ENCODE measurements at places on chromosomes 2 and 18.

DNA sequence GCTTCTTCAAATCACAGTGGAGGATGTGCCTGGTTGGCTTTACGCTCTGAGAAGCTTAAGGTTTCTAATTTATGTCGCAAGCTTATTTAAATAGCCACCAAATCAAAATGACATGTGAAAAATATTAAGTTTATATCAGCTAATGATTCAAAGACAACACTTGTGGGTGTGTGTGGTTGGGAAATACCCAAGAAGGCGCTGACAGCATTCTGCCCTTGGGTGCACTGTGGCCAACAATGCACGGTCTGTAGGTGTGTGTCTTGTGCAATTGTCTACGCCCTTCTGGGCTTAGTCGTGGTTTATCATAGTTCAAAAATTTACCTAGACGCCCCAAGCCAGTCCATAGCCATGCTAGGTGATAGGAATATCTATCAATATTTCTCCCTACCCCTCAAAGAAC, 60.9 kb downstream of the KCTD1 start:
- no peak for DNase-seq

DNA sequence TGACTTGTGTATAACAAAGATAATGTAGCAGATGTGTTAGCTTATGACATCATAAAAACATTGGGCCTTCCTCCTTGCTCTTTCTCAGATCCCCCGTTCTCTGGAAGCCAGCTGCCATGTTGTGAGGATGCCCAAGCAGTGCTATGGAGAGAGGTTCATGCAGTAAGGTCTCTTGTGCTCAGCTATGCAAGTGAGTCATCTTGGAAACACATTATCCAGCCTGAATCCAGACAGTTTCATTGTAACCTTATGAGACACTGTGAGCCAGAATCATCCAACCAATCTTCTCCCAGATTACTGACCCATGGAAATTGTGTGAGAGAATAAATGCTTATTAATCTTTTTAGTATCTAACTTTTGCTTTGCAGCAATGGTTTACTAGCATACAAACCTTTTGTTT, 60.8 kb downstream of the ST6GAL2 start:
- no peak for DNase-seq

DNA sequence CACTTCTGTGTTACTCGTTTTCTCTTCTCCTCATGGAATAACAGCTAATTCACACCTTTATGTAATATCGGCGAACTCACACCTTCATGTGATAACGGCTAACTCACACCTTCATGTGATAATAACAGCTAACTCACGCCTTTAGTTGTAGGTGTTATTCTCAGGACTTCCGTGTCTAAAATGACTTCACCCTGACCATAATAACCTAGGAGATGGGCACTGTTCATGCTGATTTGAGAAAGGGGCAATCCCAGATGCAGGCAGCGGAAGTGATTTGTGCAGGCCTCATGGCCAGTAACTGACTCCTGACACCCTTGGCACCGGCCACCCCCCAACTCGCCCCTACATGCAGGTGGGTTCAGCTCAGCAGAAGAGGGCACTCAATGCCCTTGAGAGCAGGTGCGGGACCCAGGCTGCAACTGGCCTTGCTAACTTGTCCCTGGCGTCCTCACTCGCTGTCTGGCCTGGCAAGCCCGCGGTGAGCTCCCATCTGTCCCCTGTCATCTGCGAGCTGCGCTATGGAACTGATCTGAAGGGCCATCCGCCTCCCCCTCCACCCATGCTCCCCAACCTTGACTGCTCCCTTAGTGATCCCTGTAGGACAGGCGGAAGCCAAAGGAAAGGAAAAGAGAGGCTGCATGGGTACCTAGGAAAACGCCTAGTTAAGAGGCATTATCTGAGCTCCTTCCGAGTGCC, 42.6 kb upstream of the MTCL1 start:
- DNase-seq: no peak

DNA sequence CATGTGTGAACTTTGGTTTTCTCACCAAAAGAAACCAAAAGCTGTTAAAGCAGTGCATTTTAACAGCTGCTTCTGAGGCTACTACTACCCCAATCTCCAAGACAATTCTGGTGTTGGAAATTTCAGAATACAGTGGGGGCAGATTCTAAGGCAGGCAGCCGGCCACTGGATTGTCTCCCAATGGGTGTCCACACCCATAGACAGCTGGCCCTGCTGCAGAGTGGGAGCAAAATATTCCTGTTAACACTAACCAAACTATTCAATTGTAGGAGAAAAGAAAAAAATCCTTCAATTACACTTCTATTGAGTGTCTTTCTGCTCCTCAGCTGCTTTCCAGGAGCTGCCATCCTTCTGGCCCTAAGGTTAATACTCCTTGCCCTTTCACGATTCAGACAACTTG, 223.7 kb downstream of the ALK start:
- peak; percentile 57 for DNase-seq

GRCh38 chr2:189379287-189379630, 62.0 kb upstream of the WDR75 start:
- no peak for DNase-seq

DNA sequence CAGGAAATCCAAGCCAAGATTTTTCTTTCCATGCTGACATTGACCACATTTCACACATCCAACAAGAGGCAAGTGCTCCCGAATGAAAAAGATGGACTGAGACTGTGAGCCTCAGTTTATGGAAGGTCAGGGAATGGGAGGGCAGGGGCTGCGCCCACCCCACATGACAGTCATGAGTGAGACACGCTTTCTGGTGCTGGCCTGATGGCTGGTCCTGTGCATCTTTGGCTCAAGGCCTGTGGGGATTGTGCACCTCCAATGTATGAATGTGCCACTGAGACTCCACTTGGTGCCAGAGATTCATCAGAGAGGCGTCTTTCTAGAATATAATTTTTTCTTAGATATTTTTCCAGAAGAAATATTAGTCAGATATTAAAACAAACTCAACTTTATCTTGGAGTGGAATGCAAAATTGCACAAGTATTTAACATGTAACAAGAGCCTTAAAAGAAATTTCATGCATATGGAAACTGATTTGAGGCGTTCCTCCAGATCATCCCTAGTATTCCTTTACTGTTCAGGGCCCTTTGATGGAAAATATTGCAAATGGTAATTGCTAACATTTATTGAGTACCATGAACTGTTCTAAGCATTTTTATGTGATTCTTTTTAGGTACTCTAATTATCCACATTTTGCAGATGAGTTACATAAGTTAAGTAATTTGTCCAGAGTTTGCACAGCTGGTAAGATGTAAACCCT, 87.3 kb upstream of the GPR45 start:
- DNase-seq: no peak

DNA sequence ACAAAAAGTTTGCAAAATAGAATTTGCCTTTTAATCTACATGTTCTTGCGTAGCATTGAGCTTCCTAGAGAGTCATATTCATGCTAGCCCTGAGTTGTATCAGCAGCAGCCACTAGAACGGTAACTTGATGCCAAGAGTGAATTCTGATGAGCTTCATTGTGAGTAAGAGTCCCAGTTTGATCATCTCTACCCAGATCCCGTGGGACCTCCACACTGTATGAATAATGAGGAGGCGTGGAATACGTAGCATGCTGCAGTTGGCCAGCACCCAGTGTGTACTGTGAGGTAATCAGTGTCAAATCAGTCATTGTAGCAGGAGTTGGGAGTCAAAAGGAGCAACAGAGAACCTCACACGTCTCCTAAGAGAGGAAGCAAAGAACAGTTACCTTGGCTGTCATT, 197.9 kb downstream of the NEDD4L start:
- DNase-seq: no peak

DNA sequence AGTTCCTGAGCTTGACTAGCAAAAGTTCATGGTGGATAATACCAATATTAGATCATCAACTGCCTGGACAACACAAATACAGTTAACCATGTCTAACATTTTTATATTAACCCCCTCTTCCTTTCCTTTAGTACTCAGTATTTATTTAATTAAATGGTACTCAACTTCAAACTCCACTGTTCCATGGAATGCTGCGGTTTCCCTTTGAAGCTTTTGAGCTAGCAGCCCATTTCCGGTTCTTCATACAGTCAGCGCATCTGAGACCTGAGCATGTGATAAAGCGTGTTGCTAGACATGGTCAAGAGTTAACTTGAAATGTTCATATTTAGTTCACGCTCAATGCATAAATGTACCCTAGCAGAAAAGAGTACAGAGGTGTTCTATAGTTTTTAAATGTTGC, 278.4 kb downstream of the ALPK2 start:
- DNase-seq: no peak

GRCh38 chr2:30410217-30410616, 36.8 kb upstream of the LCLAT1 start:
- DNase-seq: no peak

DNA sequence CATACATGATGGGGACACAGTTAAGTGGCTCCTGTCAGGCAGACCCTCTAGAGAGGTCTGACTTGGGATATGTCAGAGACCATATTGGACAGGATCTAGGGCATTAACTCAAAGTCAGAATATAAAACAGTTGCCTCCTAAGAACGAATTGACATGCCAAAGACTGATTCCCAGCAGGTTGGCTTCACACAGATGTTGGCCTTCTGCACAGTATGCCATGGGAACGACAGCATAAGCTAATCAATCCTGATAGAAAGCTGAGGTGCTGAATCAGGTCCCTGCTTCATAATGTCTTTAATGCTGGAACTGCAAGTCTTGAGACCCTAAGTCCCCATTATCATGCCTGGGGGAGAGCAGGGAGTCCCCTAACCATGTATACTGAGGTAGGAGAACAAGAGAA, 165.1 kb downstream of the SRBD1 start:
- DNase-seq: no peak

DNA sequence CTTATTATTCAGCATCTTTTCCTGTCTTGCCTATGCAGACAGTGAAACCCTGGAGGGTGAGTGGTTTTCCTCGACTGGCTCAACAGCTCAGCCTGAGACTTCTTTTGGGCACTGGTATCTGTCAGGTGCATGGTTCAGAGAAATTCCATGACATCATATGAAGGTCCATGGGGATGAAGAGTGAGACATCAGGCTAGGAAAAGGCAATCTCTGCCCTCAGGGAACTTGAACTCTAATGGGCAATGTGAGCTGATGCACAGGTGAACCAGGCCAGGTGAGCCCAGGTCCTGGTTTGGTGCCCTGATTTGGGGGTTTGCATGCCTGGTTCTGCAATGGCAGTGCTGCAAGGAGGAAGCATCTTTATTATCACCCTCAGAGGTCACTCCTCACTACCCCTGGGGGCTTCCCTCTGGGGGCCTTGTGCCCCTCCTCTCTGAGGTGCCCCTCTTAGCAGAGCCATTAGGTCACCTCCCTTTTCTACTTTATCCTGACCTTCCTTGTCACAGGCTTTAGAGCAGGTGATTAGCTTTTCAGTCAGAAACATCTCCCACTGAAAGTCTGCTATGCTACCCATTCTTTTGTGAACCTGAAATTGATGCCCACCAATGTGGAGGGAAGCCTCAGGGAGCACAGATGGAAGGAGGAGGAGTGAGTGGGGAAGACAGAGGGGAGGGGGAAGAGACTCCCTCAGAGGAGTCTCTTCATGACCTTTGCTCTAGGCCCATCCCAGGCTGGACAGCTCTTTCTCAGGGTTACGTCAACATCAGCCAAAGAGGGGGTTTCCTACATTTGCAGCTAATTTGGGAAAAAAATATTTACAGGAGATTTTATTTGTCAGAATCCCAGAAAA, 47.3 kb downstream of the MERTK start:
- DNase-seq: no peak

DNA sequence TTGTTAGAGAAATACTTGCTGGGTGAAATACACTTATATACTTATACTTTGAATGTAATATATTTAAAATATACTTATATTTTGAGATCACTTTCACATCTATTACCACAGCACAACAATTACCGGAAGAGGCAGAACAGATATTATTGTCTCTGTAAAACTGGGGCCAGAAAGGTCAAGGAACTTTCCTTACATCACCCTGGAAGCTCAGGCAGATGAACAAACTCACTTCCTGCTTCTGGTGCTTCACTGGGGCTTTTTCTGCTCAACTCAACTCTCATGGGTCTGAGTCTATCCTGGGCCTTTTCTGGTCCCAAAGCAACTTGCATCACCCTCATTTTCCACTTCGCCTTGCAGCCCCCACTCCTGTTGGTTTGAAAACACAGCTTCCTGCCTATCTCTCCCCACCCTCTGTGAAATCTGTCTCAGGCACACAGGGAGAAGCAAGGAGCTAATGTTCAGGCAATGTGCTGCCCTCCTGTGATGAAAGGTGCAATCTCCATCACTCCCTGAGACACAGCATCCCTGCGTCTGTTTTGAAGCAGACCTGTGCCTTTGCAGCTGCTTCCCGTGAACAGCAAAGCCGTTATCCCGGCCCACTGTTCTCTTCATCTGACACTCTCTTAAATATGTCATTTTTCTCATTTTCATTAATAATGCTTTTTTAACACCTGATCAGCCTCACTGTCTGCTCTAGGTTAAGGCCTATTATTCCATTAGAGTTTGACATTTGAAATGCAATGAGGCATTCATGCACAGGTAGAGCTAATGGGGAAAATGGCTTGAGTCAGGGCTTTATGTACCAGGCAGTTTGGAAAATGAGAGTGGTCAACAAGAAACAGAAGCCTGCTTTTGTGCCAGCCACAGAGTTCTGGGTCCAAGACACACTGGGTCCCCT, 251.9 kb upstream of the CHAC2 start:
- DNase-seq: no peak

DNA sequence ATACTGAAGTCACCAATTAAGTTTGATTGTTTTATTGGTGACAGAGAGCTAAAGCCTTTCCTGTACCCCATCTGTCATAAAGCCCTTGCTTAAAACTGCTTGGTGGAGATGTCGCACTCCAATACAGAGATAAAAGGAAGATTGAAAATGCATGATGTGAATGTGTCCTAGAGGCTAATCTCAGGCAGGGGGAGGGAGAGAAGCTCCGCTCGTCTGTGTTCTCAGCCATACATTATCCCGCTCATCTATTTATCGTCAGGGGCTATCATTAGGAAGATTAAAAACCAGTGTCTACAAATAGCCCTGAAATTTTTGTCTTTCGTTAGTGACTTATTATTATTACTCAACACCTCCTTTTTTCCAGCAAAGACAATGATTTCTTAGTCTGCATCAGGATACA, 110.3 kb downstream of the CMPK2 start:
- no peak for DNase-seq

DNA sequence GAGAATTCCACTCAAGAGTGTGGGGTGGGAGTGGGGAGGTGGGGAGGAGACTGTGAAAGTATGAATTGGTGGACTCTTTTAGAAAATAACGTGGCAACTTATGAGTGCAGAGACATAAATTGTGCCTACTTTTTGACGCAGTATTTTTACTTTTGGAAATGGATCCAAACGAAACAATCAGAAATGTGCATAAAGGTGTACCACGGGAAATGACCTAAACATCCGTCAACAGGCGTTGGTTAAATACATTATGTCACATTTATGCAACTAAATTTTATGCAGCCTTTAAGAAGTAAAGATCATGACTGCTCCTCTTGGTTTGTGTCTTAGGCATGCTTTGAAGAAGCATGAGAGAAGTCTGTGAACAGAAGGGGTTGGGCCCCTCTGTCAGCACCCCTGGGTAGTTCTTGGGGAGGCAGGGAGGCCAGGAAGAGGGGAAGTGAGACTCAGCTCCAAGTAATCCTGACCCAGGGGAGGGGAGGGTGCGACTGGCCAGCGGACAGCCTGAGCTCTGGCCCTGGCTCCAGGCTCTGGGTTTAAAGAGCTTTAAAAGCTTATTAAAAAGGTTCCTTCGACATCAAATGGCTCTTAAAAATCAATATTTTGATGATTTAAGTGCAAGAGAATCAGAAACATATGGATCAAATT, 126.4 kb upstream of the HAAO start:
- DNase-seq: peak; percentile 43

GRCh38 chr2:50831676-50832075, 200.3 kb downstream of the NRXN1 start:
- DNase-seq: no peak

Data from femur (tissue), 1 donor.